ENCODE measurements at places on chromosomes 1 and 21.

DNA sequence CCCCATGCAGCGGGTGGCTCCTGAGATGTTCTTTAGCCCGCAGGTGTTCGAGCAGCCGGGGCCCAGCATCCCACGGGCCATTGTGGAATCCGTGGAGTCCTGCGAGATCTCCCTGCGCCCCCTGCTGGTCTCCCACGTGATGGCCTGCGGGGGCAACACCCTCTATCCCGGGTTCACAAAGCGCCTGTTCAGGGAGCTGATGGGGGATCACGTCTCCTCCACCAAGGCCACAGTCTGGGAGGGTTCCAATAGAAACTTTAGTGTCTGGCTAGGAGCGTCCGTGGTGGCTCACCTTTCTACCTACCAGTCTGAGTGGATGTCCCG is 71.0 kb downstream of the ACTL8 start:
- peak; percentile 55 for DNase-seq

DNA sequence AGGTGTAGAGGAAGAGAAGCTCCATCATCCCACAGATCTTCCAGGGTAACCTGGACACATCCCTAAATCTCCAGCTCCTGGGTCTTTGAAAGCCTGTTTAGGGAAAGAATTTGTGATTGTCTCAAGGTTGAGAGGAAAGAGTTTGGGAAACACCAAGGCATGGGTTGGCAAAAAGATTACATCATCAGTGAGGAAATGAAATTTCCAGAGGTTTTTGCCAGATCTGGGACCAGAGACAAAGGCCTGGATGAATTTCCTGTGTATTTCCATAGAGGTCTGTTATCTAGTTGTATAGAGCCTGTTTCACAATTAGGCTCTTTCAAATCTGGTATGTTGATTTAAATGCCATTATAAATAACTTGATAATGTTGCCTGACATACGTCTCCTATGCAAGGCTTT is 82.3 kb downstream of the GPR89B start:
- DNase-seq = no peak

- DNase-seq = no peak
Observed at GRCh38 chr1:70090141-70090540, 115.2 kb downstream of the LRRC40 start.

GRCh38 chr1:54977533-54978297 is 2.7 kb upstream of the TMEM61 start:
- no peak for DNase-seq

DNA sequence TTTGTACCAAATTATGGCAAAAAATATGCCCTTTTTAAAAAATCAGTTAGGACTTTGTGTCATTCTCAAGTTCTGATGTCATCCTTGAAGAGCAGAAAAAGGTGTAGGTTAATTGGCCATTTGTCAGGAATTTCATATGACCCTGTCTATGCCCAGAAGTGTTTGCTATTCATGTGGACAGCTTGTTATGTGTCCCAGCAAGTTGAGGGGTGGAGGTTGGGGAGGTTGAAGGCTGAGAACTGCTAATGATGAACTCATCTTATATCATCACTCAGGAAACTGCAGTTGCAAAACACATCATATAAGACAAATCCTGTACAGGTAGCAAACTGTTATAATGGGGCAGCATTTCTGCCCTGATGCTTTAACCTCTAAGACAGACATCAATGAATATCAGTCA is 106.5 kb downstream of the PHTF1 start:
- no peak for DNase-seq

GRCh38 chr1:43705982-43706597 is 1.2 kb upstream of the ST3GAL3 start:
- no peak for DNase-seq

GRCh38 chr1:200869376-200869752 is 3.4 kb upstream of the GPR25 start:
- no peak for DNase-seq

- no peak for DNase-seq
Observed at GRCh38 chr1:152048416-152049009, 11.7 kb upstream of the S100A11 start.

DNA sequence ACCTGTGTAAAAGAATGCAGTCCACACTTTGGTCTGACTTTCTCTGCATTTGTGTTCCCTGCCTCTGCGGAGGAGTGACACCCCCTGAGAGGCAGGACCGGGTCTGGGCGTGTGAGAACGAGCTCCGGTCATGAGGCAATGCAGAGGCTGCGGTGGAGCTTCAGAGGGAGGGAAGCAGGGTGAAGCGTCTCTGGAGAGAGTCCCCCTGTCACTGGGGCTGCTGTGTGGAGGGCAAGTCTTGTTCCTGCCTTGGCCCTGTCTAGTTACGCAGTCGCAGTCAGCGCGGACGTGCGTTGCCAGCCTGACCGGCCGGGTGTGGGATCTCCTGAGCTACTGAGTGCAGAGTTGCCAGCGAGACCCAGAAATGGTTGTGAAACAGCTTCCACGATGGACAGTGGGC is 48.5 kb downstream of the BACE2 start:
- DNase-seq = no peak

- no peak for DNase-seq
Observed at GRCh38 chr21:31140676-31141075, 102.4 kb upstream of the KRTAP19-8 start.

DNA sequence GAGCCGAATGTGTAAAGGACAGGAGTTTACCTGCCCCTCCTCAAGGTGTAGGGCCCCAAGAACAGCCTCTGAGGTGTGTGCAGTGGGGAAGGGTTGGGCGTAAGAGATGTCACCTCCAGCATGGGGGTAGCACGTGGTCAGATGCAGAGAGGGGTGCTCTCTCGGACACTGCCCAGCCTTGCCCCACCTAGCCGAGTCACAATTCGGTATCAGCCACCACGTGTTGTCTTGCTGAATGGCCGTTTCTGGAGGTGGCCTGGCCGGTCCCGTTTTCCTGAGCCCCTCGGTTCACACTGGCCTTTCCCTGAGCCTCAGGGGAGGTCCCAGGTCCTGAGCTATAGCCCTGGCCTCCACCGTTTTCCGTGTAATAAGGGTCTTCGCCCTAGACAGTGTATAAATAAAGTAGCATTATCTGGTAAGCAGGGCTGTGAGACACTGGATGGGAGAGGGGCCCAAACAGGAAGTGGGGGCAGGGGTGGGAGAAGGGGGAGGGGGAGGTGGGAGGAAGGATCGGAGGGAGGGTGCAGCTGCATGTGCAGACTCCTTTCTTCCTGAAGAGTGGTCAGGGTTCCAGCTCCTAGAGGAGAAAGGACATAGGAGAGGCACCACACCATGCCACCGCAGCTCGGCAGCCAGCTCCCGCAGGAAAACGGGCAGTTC is 23.3 kb downstream of the CD34 start:
- DNase-seq = no peak

DNA sequence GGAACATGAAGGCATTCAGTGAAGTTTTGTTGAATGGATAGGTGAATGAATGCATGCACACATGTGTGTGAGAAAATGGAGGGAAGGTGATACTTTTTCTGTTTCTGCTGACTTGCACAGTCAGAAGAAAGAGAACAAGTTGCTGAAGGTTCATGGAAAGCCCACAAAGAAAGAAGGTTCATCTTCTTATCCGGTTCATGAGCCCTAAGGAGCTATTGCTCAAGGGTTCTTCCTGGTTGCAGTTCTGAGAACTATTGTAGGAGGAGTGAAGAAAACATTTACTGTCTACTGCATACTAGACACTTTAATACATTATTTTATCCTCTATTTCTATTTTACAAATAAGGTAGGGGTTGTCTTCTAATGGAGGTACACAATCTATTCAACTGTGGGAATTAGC is 13.4 kb upstream of the NIBAN1 start:
- no peak for DNase-seq

DNA sequence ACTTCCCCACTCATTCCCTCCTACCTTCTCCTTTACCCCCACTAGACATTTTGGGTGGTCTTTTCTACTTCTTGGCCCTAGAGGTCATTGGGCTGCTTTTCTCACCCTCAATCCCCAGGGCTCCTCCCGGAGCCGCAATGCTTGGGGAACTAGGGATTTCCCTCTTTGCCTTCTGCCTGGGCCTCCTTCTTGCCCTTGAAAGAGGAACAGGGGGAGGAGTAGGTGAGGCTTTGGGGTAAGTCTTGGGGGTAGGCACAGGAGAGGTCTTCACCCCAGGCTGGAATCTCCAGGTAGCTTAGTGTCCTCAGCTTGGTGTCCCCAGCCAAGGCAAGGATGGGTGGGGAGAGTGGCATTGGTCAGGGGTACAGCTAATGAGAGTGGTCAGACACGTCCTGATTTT is 56.2 kb upstream of the EPS8L3 start:
- DNase-seq = no peak

- no peak for DNase-seq
Observed at GRCh38 chr1:38746402-38746935, 113.1 kb downstream of the RRAGC start.

- no peak for DNase-seq
Observed at GRCh38 chr1:81449786-81450185, 350.9 kb upstream of the ADGRL2 start.
